ENCODE measurements at places on chromosomes 11 and 22.

- DNase-seq = peak; percentile 23
Observed at GRCh38 chr11:76209973-76210930, 4.0 kb upstream of the WNT11 start.

GRCh38 chr22:45087802-45088201 is 75.9 kb upstream of the NUP50 start:
- no peak for DNase-seq

GRCh38 chr22:19079691-19080090 is 42.5 kb downstream of the DGCR2 start:
- no peak for DNase-seq

DNA sequence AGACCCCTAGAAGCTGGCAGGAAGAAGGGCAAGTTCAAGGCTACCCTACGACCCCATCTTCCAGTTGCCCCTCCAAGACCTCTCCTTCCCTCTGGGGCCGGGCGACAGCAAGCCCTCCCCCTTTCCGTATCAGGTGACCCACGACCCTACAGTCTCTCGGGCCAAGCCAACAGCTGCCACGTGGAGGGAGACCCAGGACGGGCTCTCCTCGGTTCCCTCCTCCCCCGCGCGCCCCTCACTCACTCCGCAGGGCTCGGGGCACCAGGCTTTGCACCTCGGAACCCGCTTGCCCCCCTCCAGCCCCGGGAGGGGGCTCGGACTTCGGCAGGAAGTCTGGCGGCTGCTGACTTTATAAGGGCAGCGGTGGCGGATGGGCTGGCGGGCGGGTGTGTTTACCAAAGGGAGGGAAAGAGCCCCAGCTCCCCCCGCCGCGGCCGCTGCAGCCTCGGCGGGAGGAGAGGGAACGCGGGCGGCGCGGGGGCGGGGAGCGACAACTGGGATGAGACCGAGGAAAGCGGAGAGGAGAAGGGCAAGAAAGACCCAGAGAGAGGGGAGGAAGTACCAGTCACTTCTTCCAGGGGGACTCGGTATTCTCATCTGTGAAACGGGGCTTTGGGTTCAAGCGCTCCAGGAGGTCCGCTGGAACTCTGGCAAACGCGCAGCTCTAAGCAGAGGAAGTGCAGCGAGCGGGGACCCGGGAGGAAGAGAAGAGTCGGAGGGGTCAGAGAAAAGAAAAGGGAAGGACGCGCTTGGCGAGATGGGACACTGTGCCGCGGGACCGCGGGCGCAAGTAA is 767 bp downstream of the SLC43A1 start:
- DNase-seq = no peak

- no peak for DNase-seq
Observed at GRCh38 chr11:6414874-6415328, 4.0 kb downstream of the APBB1 start.

GRCh38 chr11:112355726-112356125 is 95.1 kb upstream of the PLET1 start:
- DNase-seq = peak; percentile 91

- no peak for DNase-seq
Observed at GRCh38 chr22:33221568-33221967, 163.4 kb upstream of the SYN3 start.

- DNase-seq = no peak
Observed at GRCh38 chr11:57896361-57897145, 127.1 kb upstream of the OR9Q1 start.

- peak; percentile 21 for DNase-seq
Observed at GRCh38 chr11:85682330-85683305, 3.4 kb downstream of the CCDC89 start.

DNA sequence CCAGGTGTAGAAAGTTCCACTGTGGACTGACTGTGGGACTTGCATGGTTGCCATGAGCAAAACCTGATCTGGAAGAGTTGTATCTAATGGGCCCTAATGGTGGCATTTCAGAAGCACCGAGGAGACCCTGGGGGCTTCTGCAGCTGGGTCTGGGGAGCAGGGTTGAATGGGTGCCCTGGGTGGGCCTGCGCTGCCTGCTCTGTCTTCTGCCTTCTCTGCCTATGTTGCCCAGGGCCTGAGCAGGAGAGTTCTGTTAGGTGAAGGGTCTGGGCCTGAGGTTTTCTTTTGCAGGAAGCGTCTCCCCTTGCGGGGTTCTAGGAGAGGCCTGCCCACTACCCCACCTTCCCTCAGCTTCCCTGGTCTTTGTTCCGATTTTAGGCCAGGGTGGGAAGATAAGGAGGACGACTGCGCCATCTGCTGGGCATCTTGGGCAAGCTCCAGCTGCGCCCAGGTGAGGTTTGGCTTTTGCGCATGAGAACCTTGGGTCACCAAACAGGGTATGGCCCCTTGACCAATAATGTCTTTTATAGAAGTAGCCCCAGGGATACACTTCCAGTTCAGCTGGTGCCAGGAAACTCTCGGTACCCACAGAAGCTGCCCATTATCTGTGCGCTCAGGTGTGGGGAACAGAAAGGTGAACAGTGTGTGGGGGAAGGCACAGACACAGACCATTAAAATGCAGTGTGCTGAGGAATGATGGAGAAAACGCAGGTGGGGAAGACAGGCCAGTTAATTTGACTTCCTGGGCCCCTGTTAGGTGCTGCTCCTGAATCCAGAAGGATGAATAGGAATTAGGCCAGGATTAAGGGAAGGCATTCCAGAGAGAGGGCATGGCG is 23.2 kb downstream of the COMMD9 start:
- peak; percentile 18 for DNase-seq

DNA sequence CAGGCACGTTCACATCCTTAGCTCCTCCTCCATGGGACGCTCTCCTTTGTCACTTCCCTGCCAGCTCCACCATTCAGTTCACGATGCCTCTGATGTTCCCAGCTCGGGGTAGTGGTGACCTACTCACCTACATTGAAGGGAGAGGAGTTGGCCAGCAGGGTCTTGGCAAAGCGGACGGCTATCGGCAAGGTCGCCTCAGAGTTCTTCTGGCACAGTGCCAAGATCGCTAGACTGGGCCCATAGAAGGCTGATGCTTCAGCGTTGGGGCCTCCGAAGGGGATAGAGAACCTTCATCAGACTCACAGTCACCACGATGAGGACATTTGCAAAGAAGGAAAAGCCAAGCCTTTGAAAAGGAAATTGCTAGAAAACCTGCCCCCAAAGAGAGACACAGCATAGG is 3.0 kb downstream of the CBLIF start:
- no peak for DNase-seq

DNA sequence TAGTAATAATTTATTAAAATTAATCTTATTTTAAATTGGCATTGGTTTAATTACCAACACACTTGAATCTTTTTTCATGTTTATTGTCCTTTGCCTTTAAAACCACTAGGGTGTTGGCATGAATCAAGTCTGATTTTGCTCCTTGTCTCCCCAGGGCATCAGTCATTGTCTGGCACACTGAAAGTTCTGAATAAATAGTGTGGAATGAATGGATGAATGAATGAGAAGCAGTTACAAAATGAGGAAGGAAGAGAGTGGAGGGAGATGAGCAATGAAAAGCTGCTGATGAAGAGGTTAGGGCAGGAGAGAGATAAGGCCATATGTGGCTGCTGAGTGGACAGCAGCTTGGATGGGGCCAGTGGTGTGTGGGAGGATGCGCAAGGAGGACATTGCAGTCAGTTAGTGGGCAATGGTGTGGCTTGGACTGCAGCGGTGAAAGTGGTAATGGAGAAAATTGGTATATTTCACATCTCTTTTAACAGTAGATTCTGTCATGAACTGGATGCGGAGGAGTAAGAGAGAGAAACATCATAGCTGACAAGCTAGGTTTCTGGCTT is 132.0 kb downstream of the SPON1 start:
- DNase-seq = no peak

DNA sequence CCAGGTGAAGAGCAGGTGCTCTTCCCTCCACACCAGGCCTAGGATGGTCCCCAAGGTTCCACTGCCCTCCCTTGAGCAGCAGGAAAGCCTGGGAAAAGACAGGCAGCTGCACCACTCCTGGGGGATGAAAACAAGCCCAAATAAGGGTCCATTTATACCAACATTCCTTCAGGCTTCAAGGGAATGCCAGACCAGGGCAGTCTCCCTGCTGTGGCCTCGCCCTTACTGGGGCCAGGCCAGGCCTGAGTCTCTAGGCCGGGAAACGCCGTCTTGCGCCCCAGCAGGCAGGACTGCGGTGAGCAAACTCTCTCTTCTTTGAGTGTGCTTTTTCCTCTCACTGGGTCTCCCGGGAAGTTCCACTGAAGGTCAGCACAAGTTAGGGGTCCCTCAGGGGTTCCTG is 443.5 kb downstream of the SOX6 start:
- DNase-seq = no peak

Measured in NCI-H2029 (cell line).